ENCODE measurements at places on chromosomes 5 and 9. TPM values are rescaled to one million over a fixed set of nuclear protein-coding genes. Genes with fewer than 3 reads are reported as not detected.

- no peak for DNase-seq
These were observed 64.6 kb downstream of the GABRB2 start for GRCh38 chr5:161481922-161482321.

ACTBL2 gene
- not detected for polyA plus RNA-seq

DNA sequence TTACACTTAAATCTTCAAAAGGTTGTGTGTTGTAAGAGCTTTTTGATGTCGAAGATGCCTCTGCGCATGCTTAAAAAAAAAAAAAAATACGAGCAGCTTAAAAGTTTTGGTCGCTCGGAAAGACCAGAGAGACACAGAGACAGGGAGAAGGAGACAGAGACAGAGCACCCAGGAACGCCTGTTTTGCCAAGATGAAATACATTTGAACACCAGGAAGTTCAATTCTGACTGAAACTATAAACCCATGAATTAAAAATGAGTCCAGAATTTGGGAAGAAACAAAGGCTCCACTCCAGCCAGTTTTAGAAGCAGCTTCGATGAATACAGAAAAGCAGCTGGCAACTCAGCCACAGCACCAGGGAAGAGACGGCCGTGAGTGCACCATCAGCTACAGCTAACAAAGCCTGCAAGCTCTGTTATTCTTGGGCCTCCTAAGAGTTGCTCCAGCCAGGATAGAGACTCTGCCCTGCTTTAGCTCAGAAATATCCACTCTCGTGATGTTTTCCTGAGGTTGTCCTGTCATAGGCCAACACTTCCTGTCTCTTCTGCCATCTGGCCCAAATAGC, 2.5 kb upstream of the ZNF474 start:
- no peak for DNase-seq

GRCh38 chr9:4849369-4849768, 56.6 kb downstream of the RCL1 start:
- no peak for DNase-seq

GADD45G gene
- 48.4 TPM for polyA plus RNA-seq

DNA sequence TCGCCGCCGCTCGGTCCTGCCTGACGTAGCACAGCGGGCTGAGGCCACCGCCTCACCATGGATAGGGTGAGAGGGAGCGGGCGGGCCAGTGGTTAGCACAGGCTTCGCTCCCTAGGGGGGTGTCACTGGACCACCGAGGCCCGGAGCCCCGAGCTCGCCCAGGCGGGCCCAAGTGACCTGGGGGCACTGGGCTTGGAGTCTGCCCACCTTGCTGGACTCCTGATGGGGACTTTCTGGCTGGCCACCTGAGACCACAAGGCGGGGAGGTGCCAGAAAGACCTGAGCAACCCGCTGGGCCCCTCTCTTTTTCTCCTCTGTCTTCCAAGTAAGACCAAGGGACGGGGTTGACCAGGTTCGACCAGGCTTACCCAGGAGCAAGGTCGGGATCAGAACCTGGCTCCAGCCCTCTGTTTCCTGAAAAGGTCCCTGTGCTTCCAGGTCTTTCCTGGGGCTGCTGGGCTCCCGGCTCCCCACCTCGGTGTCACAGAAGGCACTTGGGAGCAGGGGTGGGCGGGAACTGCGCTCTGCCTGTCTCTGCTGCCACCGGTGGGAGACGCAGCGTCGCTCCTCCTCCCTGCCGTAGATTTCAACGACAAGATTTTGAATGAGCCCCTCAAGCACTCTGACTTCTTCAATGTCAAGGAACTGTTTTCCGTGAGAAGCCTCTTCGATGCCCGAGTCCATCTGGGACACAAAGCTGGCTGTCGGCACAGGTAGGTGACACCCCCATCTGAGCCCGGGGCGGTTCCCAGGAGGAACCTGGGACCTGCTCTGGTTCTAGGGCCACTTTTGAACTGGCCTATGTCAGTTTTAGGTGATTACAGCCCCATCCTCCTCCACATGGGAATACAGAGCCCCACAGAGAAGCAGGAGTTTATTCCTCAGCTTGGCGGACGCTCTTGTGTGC, 1.0 kb downstream of the MRPS2 start:
- DNase-seq: no peak

DNA sequence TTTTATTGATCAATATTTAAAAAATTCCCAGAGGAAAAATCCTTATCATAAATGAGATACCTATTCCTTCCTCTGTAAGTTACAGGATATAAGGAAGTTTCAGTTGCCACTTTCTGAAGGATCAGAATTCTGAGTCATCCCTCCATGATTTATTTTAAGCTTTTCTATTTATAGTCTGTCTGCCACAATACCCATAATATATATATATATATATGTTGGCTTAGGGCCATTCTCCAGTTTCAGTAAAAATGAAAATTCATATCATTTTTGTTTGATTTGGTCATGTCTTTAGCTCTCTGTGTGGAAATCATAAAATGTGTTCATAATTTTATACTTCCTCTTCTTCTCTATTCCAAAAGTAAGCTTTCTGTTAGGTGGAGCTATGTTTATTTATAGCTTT, 215.8 kb upstream of the CYLC2 start:
- no peak for DNase-seq

DNA sequence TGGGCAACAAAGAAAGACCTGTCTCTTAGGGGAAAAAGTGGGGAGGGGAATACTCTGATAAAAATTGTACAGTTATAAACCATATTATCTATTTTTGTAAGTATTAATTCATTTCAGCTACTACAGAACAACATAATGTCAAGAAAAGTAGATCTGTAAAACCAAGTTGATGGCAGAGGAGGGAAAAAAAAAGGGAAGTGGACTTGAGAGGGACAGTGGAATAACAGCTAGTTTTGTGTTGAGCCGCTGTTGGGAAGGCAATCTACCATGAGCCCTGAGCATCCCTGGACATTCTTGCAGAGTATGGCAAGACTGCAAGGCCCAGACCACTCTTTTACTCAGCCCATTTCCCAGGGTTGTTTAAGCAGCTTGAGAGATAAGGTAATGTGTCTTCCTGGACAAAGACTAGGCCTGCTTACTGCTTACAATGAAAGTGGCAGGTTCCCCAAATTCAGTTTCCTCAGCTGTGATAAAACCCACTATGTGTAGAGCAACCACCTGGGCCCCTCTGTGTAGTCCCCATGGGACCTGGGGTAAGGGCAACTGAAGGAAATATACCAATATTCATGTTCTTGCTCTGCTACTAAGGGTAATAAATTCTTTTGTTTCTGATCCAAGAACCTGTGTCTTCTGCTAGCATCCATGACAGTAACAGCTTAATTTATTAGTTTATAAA, 25.0 kb downstream of the CEP120 start:
- DNase-seq: no peak
